ENCODE measurements at places on chromosomes 2 and 18.

GRCh38 chr2:170530284-170530745, 184.8 kb upstream of the SP5 start:
- DNase-seq, result no peak

GRCh38 chr2:28750316-28751251, 1.0 kb upstream of the PPP1CB start:
- DNase-seq, result peak; percentile 7

GRCh38 chr18:62838475-62839098, 123.2 kb downstream of the PHLPP1 start:
- no peak for DNase-seq

GRCh38 chr18:47898696-47899095, 31.8 kb downstream of the SMAD2 start:
- DNase-seq, result no peak

- DNase-seq, result no peak
Observed at GRCh38 chr18:60018618-60019462, 119.0 kb downstream of the PMAIP1 start.

DNA sequence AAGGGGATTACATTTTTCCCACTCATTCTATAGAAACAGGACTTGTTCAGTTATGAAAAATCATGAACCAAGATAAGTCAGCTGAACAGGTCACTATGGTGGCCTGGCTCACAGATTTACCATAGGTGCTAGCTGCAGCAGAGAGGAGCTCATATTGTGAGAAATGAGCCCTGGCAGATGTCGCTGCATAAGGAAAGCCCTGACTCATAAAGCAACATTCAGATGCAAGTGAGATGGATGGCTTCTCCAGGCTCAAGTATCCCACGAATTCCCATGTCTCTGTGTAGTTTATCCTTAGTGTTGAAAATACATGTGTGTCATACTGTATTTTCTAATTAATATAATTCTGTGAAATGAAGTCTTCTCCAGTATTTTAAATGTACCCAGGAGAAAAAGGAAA, 115.0 kb upstream of the LHCGR start:
- no peak for DNase-seq

DNA sequence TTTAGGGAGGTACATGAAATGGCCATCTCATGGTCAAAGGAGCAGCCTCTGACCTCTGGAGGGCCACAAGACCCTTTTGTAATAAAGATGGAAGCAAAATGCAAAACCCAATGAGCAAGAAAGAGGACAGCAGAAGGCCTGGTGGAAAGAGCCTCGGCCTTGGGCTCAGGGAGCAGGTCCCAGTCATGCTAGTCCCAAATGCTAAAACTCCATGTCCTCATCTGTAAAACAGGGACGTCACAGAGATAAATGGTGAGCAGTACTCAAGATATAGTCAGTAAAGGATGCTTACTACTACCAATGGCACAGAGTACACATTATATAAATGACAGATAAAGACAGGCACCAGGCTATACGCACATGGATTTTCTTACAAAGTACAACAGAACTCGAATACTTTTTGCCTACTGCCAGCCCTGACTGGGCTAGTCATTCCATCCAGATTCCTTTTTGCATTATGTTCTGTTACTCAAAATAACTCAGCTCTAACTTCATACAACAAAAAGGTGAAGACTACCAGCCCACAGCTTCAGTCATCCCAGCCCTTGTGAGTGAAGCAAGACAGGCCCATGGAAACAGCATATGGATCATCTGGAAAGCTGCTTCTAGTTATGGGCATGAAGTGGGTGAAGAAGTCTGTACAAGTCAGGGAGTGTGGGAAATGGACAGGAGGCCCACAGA, 64.9 kb upstream of the TFCP2L1 start:
- no peak for DNase-seq

DNA sequence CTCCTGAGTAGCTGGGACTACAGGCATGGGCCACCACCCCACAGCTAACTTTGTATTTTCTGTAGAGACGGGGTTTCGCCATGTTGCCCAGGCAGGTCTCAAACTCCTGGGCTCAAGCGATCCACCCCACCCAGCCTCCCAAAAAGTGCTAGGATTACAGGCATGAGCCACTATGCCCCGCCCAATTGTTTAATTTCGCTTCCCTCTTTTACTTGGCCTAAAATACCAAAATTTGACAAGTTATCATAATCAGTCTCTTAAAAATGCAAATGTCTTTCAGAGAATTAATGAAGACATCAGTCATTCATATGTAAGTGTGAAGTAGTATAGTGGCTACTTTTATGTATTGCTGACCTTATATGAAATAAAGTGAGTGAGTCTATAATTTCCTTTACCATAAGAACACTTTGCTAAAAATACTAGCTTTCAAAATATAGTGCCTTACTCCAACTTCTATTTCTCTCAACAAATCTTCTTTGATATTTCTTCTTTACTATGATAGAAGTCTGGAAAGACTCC, 9.8 kb downstream of the FBXO11 start:
- DNase-seq, result no peak

- no peak for DNase-seq
Observed at GRCh38 chr2:103166456-103167324, 404.9 kb downstream of the TMEM182 start.

- DNase-seq, result no peak
Observed at GRCh38 chr18:1047406-1047805, 142.7 kb downstream of the ADCYAP1 start.

GRCh38 chr2:86470890-86471289, 29.7 kb downstream of the KDM3A start:
- DNase-seq, result no peak

- DNase-seq, result no peak
Observed at GRCh38 chr2:130834091-130834930, 2.4 kb upstream of the ARHGEF4 start.

GRCh38 chr18:34738175-34738894, 28.2 kb downstream of the DTNA start:
- no peak for DNase-seq

- no peak for DNase-seq
Observed at GRCh38 chr18:79429785-79430281, 34.1 kb downstream of the NFATC1 start.

DNA sequence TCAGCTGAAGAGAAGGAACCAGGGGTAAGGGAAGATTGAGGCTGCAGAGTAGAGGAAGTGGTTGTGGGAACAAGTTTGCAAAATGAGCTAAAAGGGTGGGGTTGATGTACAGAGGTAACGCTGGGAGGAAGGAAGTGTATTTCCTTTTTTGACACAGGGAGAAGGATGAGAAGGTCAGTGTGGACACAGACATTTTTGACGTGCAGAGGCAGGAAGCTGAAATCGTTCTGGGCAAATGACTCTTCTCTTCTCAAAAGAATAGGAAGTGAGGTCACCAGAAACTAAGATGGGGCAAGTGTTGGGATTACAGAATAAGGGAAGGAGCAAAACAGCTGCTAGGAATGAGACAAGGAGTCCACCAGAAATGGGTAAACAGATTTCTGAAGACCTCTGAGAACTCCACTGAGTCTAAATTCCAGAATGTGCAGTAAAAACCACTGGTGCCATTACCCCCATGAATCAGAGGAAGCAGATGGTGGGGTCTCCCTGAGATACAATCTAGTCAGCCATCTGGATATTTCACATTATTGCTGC, 20.0 kb upstream of the RNF149 start:
- no peak for DNase-seq
